ENCODE measurements at places on chromosomes 3 and 15. TPM values are rescaled to one million over a fixed set of nuclear protein-coding genes. Genes with fewer than 3 reads are reported as not detected.

GPR62 gene
- total RNA-seq = 0.11 TPM

ASB7 gene
- total RNA-seq = 14.9 TPM

EIF4E3 gene
- 7.8 TPM for total RNA-seq

CPA3 gene
- total RNA-seq = not detected

RHOV gene
- not detected for total RNA-seq

GPR87 gene
- total RNA-seq = not detected

IQCH gene
- total RNA-seq = 4.2 TPM

TUSC2 gene
- total RNA-seq = 14.5 TPM

PROK2 gene
- not detected for total RNA-seq

WNT7A gene
- total RNA-seq = not detected

C3orf85 gene
- total RNA-seq = not detected

DCLK3 gene
- not detected for total RNA-seq

IQGAP1 gene
- total RNA-seq = 284 TPM

SETD5 gene
- total RNA-seq = 113 TPM

SUSD5 gene
- 31.5 TPM for total RNA-seq

CELSR3 gene
- 1.4 TPM for total RNA-seq

LRRC15 gene
- 7.1 TPM for total RNA-seq

TMEM40 gene
- total RNA-seq = not detected

GOLGA6L7 gene
- total RNA-seq = not detected

GPR27 gene
- 0.65 TPM for total RNA-seq

NANOGP8 gene
- total RNA-seq = 0.91 TPM

LDHAL6B gene
- total RNA-seq = not detected

FBXL2 gene
- 22.4 TPM for total RNA-seq

GAP43 gene
- 0.39 TPM for total RNA-seq

VWA5B2 gene
- total RNA-seq = not detected

CTDSPL gene
- total RNA-seq = 36.1 TPM

GOLGA8N gene
- total RNA-seq = 5.7 TPM

FGD5 gene
- total RNA-seq = 11.7 TPM

COL8A1 gene
- total RNA-seq = 134 TPM

C15orf62 gene
- total RNA-seq = 0.11 TPM

KBTBD8 gene
- 7.3 TPM for total RNA-seq

PTX3 gene
- 549 TPM for total RNA-seq

STRA6 gene
- 0.39 TPM for total RNA-seq

GOLGA8H gene
- total RNA-seq = 1.4 TPM

BNC1 gene
- total RNA-seq = 6.1 TPM

ADGRG7 gene
- total RNA-seq = not detected

NXPE3 gene
- 15.2 TPM for total RNA-seq

ILDR1 gene
- not detected for total RNA-seq

FAM107A gene
- 0.13 TPM for total RNA-seq

ANP32A gene
- total RNA-seq = 40.5 TPM

SLC27A2 gene
- total RNA-seq = 0.11 TPM

MEX3B gene
- total RNA-seq = 3.1 TPM

ZPLD1 gene
- total RNA-seq = 0.26 TPM

EPHB3 gene
- total RNA-seq = 8.5 TPM
